ENCODE measurements at places on chromosomes 13 and 19. TPM values are rescaled to one million over a fixed set of nuclear protein-coding genes. Genes with fewer than 3 reads are reported as not detected.

The PSG3 gene
- 0.15 TPM for polyA plus RNA-seq

The DHDH gene
- 0.48 TPM for polyA plus RNA-seq

The SYT5 gene
- 0.15 TPM for polyA plus RNA-seq

DNA sequence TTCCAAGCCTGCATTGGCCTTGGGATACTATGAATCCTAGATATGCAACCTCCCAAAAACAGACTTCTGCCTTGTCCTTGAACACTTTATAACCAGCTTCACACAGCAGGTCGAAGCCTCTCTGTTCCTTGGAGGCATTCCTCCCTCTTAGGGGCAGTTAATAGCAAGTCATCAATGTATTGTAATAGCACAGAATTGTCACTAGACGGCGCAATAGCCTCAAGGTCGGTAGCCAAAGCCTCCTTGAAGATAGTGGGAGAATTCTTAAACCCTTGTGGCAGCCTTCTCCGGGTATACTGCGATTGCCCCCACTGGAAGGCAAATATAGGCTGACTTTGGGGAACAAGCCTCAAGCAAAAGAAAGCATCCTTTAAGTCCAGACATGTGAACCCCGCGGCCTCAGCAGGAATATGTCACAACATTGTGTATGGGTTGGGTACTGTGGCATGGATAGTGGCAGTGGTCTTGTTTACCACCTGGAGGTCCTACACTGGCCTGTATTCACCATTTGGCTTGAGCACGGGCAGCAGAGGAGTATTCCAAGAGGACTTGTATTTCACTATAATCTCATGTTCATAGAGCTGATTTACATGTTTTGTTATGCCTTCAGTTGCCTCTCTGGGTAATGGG is 61.1 kb downstream of the ZNF431 start:
- no peak for DNase-seq

DNA sequence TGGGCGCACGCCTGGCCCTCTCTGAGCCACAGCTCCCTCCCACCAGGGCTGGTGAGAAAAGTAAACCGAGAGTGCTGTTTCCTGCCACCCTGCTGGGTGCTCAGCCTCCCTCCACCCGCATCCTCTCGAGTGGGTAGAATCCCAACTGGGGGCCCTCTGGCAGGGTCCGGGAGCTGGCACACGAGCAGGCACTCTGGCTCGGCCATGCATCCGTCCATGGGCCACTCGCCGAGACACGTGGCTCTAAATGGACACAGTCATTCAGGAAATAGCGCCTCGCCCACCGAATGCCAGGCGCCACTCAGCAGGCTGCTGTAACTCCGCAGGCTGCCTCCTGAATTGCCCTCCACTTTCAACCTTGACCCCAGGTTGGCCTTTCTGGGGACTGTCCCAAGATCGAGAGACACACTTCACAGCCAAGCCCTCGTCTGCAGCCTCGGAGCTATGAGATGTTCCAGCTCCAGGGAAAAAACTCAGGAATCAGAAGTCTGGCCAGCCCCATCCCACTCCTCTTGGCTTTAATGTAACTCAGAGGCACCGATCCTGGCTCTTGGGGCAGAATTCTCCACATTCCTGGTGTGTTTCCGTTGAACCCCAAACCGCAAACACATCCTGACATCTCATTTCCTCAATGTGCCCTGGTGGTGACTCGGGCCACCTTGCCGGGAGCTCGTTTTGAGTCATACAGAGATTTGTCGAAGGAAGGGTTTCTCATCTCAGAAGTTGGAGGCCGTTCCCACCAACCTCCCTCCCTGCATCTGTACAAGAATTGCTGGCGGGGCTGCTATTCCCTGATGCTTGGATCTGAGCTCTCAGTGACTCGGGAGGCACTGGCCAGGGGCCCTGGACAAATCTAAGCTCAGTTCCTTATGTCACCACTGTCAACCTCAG is 14.1 kb downstream of the KLF2 start:
- DNase-seq = peak; percentile 69

- no peak for DNase-seq
Measured at GRCh38 chr19:16679811-16680210, 18.9 kb downstream of the TMEM38A start.

DNA sequence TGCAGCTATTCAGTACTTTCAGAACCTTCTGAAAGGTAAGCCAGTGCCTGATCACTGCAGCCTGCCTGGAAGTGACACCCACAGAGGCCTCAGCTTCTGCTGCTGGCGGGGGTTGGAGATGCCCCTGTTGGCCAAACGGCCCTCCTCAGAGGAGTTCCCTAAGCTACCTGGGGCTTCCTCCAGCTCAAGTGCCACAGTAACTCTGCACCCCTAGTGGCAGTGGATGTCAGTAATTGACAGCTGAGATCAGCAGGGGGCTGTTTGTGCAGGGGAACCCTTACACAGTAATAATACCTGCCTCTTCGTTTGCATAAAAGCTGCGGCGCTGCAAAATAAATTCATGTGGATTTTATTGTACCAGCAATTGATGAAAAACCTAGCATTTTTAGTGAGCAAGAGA is 28.9 kb downstream of the TDRD12 start:
- no peak for DNase-seq

DNA sequence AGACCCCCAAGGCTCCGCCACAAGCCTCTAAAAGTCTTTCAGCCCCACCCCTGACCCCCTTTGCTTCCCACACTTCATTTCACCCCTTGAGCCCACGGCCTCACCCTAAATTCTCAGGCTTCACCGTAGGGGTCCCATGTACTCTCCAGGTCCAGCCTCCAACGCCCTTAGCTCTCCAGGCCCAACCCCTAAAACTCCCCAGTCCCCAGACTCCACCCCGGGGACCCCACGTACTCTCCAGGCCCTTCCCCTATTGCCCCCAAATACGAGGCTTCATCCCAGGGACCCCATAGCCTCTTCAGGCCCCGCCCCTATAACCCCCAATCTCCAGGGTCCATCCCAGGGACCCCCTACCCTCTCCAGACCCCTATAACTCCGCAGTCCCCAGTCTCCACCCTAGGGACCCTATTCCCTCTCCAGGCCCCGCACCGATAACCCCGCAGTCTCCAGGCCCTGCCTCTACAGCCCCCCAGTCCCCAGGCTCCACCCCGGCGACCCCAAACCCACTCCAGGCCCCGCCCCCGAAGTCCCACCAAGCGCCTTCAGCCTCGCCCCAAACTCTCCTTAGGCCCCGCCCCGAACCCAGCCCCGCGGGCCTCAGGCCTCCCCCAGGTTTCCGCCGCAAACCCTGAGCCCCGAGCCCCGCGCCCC is 619 bp downstream of the MED16 start:
- no peak for DNase-seq

Measured in AG04450 (cell line).